ENCODE measurements at places on chromosomes 2 and 18. TPM values are rescaled to one million over a fixed set of nuclear protein-coding genes. Genes with fewer than 3 reads are reported as not detected.

- no peak for DNase-seq
Observed at GRCh38 chr18:77069931-77070330, 62.7 kb downstream of the MBP start.

DNA sequence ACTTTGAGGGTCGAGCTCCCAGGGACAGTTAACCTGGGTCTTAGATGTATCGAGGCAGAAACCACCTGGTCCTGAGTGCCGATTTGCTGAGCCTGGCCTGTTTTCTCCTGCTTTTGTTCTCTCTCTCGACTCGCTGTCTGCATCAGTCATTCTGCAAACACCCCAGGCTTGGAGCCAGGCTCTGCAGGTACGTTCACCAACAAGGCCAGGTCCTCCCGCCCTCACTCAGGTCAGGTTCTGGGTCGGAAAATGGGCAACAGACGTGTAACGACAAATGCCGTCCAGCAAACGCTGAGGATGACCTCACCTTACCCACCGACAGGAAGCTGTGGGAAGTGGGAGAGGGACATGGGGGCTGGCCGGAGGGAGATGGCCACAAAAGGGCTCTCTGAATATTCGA, 57.7 kb upstream of the PXDN start:
- DNase-seq = no peak

GRCh38 chr18:44320619-44321460, 359.8 kb upstream of the SETBP1 start:
- DNase-seq = no peak

DNA sequence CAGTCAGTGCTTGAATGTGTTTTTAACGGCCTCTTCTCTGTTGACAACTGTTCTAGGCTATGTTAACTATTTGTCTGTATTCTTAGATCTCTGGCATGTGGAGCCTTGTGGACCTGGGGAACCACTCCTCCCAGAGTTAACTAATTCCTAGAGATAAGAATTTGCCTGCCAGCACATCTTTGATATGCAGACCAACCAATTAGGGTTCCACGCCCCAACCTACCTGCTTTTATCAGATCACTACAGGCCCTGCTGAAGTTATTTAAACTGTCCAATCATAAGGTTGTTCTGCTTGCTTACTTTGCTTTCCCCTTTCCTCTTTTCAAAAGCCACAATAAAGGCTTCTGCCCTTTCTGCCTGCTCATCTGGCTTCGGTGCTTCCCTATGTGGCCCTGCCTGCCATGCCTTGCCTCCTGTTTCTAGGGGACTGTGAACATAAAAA, 8.5 kb upstream of the CYBRD1 start:
- DNase-seq = no peak

GRCh38 chr2:175874291-175874690, 127.8 kb downstream of the LNPK start:
- DNase-seq = no peak

DNA sequence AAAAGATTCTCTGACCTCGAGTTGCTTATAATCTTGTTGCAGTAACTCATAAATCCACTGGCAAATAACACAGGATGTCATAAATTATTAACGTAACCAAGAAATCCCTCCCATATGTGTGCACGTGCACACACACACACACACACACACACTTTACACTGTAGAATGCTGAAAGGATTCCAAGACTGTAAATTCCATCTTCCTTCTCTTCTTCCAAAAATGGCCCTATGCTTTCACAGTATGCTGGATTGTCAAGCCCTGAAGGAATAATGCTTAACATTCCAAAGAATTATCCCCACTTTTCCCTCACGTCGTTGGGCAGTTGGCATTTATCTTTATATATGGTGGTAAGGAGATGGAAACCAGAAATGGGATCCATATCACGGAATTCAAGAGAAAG, 117.5 kb upstream of the CRIM1 start:
- DNase-seq = no peak

Gene ZAP70
- polyA plus RNA-seq = 1.5 TPM

Gene OBSL1
- 149 TPM for polyA plus RNA-seq

Gene C18orf32
- polyA plus RNA-seq = 31.3 TPM
